A549 treated with Mapracorat at 1 μM for 4 hours (cell line): ENCODE measurements at places on chromosomes 12 and 14. TPM values are rescaled to one million over a fixed set of nuclear protein-coding genes. Genes with fewer than 3 reads are reported as not detected.

The MAP3K9 gene
- total RNA-seq: 4.4 to 6.5 TPM (median 5.4 TPM) in 5 replicates

The NOS1 gene
- 0.30 to 0.58 TPM (median 0.49 TPM) in 5 replicates for total RNA-seq

The DLST gene
- total RNA-seq: 92.8 to 97.4 TPM (median 96.0 TPM) in 5 replicates

The PROX2 gene
- total RNA-seq: not detected in 5 replicates
